ENCODE measurements at places on chromosomes 7 and 10. TPM values are rescaled to one million over a fixed set of nuclear protein-coding genes. Genes with fewer than 3 reads are reported as not detected.

DNA sequence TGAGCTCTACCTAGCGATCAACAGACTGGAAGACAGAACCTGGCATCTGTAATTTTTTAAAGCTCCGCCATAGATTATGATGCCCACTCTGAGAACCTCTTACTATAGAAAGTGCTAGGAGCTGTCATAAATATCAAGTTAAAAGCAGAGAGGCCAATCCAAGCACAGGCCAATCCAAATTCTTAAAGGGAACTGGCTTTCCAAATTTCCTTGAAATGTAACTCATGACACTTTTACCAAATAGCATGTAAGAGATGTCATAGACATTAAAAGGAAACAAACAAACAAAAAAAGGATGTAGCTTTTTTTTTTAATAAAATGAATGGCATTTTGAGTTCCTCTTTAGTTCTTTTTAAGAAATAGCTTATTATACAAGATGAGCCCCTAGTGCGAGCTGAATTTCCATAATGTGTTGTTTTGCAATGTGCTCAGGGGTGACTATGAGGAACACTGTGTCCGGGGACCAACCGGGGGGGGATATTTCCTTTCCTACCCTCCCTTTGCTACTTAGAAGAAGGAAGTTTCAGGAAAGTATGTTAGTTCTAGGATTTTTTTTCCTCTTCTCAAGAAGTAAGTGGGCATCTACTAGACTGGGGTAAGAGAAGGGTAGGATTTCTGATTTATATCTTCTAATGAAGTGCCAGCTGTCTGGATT, 23.7 kb upstream of the MRC1 start:
- peak; percentile 10 for DNase-seq

Gene GPR26
- total RNA-seq: not detected

- DNase-seq: peak; percentile 99
Measured at GRCh38 chr7:28037220-28038010, 143.2 kb downstream of the JAZF1 start.

Gene AZGP1
- total RNA-seq: not detected

DNA sequence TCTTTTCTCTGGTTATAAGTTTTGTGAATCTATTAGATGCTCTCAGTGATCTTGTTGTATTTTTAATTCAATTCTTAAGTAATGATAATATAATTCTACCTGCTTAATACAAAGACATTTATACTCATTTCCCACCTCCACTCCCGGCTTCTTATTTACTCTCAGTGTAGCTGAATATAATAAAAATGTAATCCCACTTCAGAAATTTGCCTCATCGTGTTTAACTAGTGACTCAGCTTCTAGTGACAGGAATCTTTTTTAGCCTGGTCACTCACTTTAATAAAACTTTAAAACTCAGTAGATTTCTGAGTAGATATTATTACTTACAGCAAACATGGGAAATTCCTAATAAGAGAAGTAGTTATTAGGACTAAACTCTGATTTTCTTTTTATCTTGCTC, 1506.2 kb upstream of the LRRTM3 start:
- DNase-seq: no peak

DNA sequence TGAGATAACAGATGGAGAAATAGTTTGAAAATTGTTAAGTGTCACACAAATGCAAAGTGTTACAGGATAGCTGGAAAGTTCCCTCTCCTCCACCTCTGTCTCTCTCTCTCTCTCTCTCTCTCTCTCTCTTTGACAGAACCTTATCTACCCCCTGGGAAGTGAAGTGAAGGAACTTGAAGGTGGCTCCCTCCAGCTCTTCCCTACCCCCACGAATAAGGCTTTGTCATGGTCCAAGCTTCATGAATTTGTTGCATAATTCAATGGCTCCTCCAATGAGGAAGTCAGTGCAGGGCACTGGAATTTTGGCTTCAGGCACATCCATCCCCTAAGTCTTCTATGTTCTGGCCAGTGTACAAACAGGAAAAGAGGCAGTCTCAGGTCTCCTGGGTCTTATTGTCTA, 66.4 kb downstream of the CDHR3 start:
- peak; percentile 32 for DNase-seq

- DNase-seq: no peak
Measured at GRCh38 chr10:108104551-108105156, 940.1 kb upstream of the SORCS1 start.

Gene ARL4A
- total RNA-seq: 27.7 TPM

Gene DRGX
- not detected for total RNA-seq

GRCh38 chr10:89482256-89482655, 53.1 kb downstream of the SLC16A12 start:
- peak; percentile 68 for DNase-seq

DNA sequence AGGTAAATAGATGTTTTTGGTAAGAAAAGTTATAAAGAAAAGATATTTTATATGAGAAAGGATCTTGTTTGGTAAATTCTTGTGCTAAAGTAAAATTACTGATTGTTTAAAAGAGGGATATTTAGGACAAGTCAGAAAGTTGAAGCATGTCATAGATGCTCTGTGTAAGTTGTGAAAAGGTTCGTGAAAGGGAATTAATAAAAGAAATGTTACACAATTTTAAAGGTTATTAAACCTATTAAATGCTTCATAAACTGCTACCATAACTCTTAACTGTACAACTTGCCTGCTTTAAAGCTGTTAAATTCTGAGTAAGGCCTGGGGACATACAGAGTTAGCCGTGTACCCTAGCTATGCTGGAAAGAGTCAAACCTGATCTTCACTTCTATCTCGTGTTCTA, 634.1 kb downstream of the ACTR3B start:
- no peak for DNase-seq

GRCh38 chr7:117019786-117020590, 66.7 kb downstream of the ST7 start:
- DNase-seq: peak; percentile 78

DNA sequence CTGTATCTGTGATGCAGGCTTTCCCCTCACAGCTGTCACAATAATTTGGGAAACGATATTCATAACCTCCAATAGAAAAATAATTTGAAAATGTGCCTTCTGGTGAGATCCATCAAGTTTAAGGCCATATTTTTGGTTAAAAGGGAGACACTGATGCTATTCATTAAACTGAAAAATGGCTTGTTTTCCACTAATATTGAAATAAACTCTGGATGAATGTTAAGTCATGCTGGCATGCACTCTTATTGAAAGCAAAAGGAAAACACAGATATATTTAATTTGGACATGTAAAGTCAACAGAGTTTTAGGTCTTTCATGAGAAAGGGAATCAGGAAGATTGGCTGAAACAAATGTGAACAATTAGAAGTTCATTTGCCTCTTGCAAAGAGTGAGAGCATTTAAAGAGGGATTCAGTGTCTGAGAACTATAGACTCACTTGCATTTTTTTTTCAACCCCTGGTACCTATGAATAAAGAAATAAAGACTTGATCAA, 879.2 kb downstream of the LRMDA start:
- DNase-seq: no peak

GRCh38 chr7:127383123-127383835, 9.2 kb downstream of the ZNF800 start:
- peak; percentile 40 for DNase-seq

GRCh38 chr7:114217026-114217806, 197.4 kb upstream of the FOXP2 start:
- DNase-seq: peak; percentile 13

Gene MYOZ1
- 0.87 TPM for total RNA-seq

Gene NRP1
- total RNA-seq: 281 TPM

Gene SEMA3D
- total RNA-seq: 0.20 TPM

Gene FRMPD2
- total RNA-seq: 0.35 TPM

Gene MUC12
- total RNA-seq: not detected

Gene INHBA
- 2.1 TPM for total RNA-seq

Gene ERVW-1
- total RNA-seq: not detected

- peak; percentile 76 for DNase-seq
Measured at GRCh38 chr7:128221929-128222403, 19.1 kb upstream of the LEP start.

Gene MCM10
- total RNA-seq: 0.55 TPM

Gene PRF1
- not detected for total RNA-seq

DNA sequence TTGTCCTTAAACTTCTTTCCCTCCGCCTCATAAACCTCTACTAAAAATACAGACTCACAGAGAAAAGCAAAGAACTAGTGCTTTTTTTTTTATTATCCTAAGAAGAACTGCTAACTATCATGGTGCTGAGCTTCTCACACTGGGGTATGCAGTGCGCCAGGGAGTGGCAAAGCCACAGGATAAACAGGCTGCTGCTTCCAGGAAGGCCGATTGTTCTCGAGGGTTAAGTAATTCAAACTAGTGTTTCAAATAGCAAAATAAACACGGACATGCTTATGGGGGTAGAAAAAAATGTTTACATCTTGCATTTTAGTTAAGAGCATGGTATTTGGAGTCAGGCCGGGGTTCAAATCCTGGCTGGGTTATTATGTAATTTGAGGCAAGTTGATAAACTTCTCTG, 157.0 kb downstream of the TAX1BP1 start:
- peak; percentile 78 for DNase-seq

- DNase-seq: peak; percentile 81
Measured at GRCh38 chr7:27745064-27745583, 5.2 kb downstream of the TAX1BP1 start.

GRCh38 chr10:1308962-1309616, 252.9 kb downstream of the WDR37 start:
- no peak for DNase-seq

DNA sequence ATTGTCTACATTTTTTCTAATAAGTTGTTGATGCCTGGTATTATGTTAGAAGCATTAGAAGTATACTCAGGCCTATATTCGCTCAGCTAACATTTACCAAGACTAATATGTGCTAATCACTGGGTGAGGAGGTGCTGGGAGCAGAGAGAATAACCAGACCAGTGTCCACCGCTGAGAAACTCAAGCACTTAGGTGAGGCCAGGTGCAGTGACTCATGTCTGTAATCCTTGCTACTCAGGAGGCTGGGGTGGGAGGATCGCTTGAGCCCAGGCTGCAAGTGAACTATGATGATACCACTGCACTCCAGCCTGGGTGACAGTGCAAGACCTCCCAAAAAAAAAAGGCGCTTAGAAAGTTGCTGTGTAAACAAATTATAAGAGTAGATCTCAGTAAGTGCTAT, 182.2 kb upstream of the AOAH start:
- no peak for DNase-seq

Gene OR2A1
- 0.05 TPM for total RNA-seq

DNA sequence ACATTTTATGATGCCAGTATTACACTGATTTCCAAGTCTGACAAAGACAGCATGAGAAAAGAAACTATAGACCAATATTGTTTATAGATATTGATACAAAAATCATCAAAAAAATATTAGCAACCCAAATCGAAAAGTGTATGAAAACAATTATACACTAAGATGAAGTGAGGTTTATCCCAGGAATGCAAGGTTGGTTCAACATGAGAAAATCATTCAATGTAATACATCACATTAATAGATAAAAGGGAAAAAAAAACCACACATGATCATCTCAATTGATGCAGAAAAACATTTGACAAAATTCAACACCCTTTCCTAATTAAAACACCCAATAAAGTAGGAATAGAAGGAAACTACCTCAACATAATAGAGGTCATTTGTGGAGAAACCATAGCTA, 153.9 kb downstream of the DNAJC1 start:
- DNase-seq: no peak

GRCh38 chr7:143882604-143883078, 19.3 kb downstream of the TCAF1 start:
- DNase-seq: no peak

Gene FBXL13
- total RNA-seq: 4.3 TPM

Gene SOSTDC1
- total RNA-seq: not detected

DNA sequence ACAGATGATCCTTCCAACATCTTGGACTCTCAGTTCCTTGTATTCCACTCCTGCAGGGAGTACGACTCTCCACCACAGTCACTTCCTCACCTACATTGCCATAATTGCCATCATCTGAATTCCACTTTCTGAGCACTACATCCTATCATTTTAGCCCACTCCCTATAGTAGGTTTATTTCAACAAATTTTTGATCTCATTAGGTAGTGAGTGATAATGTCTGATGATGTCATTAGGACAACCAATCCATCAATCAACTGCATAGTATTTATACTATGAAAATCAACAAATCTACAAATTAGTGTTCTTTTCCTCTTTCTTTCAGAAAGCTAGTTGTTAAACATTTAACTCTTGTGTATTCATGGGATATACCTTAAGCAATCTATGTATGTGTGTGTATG, 13.7 kb upstream of the TRA2A start:
- DNase-seq: no peak

Gene NPFFR1
- not detected for total RNA-seq

- DNase-seq: no peak
Measured at GRCh38 chr10:5604961-5605360, 61.4 kb downstream of the ASB13 start.

DNA sequence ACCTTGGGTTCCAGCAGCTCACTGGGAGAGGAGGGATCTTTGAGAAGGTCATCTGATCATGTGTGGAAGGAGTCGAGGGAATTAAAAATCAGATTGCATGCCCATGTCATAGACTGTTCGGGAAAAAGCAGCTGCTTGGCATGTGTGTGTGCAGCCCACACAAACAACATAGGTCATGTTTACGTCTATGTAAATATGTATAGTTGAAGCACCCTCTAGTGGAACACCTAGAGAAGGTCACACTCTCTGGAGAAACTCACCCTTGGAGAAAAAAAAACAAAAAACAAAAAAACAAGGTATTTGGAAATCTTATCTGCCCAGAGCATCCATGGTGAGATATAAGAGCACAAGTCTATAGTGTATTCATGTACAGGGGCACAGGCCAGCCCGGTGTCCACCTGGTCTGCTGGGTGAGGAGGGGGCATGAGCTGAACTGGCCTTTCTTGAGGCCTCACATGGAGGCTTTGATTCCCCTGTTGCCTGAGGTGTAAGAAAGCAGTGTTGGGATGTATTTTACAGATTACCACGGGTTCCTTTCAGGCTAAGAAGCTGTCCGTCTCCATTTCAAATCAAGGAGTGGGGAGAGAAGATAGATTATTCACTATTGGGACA, 98.0 kb downstream of the NPY start:
- no peak for DNase-seq

Gene WNT8B
- not detected for total RNA-seq

- DNase-seq: no peak
Measured at GRCh38 chr10:30781670-30782121, 152.1 kb upstream of the LYZL2 start.

Gene MINDY4
- 3.3 TPM for total RNA-seq

All from renal cortical epithelial cell (primary cell).